Subcutaneous preadipocyte (primary cell): ENCODE measurements at places on chromosomes 13 and 19. TPM values are rescaled to one million over a fixed set of nuclear protein-coding genes. Genes with fewer than 3 reads are reported as not detected.

Gene ATP12A
- not detected in 2 replicates for total RNA-seq

Gene WDR62
- total RNA-seq: 4.0 and 9.6 TPM in 2 replicates

Gene ZNF578
- 1.6 and 2.2 TPM in 2 replicates for total RNA-seq

Gene OR7A5
- total RNA-seq: not detected in 2 replicates

Gene CCL25
- total RNA-seq: not detected in 2 replicates

Gene PDE4A
- 5.1 and 6.1 TPM in 2 replicates for total RNA-seq

Gene SIPA1L3
- 25.7 and 64.5 TPM in 2 replicates for total RNA-seq

Gene CYP2A6
- not detected in 2 replicates for total RNA-seq

Gene IZUMO1
- total RNA-seq: not detected in 2 replicates

Gene GAPDHS
- under 0.01 TPM in 1 of 2 replicates, not detected in the other for total RNA-seq

Gene ADGRE3
- under 0.01 TPM in 1 of 2 replicates, not detected in the other for total RNA-seq

Gene FOXO1
- total RNA-seq: 3.3 and 6.6 TPM in 2 replicates

Gene DMPK
- 13.7 and 22.4 TPM in 2 replicates for total RNA-seq

Gene RXFP2
- not detected in 2 replicates for total RNA-seq

Gene PLK5
- not detected in 2 replicates for total RNA-seq

Gene SULT2B1
- not detected in 2 replicates for total RNA-seq

Gene CYP2S1
- total RNA-seq: under 0.01 and 0.20 TPM in 2 replicates

Gene SLC25A41
- total RNA-seq: not detected in 2 replicates

Gene TMEM150B
- total RNA-seq: not detected in 2 replicates

Gene MIA
- 0.37 TPM in 1 of 2 replicates, not detected in the other for total RNA-seq

Gene FAM83E
- under 0.01 and 1.4 TPM in 2 replicates for total RNA-seq

Gene ZNF575
- 0.20 and 0.37 TPM in 2 replicates for total RNA-seq

Gene TUBA3C
- total RNA-seq: not detected in 2 replicates

Gene ZNF433
- total RNA-seq: 0.98 and 1.5 TPM in 2 replicates
